Neural crest cell (in vitro differentiated cells): ENCODE measurements at places on chromosomes 3 and 15. TPM values are rescaled to one million over a fixed set of nuclear protein-coding genes. Genes with fewer than 3 reads are reported as not detected.

The CPA3 gene
- not detected in 2 replicates for total RNA-seq

The SLC12A1 gene
- total RNA-seq = 0.16 and 0.20 TPM in 2 replicates

The ASB14 gene
- not detected in 2 replicates for total RNA-seq

The PPARG gene
- not detected in 2 replicates for total RNA-seq

The LRRIQ4 gene
- 0.12 and 0.16 TPM in 2 replicates for total RNA-seq

The TM6SF1 gene
- 0.16 and 0.25 TPM in 2 replicates for total RNA-seq

The CILP gene
- 0.12 and 0.14 TPM in 2 replicates for total RNA-seq

The SMAD6 gene
- 4.7 and 5.4 TPM in 2 replicates for total RNA-seq

The PROS1 gene
- 11.6 and 12.0 TPM in 2 replicates for total RNA-seq

The ALS2CL gene
- 0.16 and 0.26 TPM in 2 replicates for total RNA-seq

The CASR gene
- not detected in 2 replicates for total RNA-seq

The DAZL gene
- not detected in 2 replicates for total RNA-seq

The RYR3 gene
- total RNA-seq = 1.5 and 2.2 TPM in 2 replicates

The TGM4 gene
- not detected in 2 replicates for total RNA-seq

The IGSF10 gene
- total RNA-seq = not detected in 2 replicates

The SCN5A gene
- 0.41 and 1.2 TPM in 2 replicates for total RNA-seq

The SMCO1 gene
- not detected in 2 replicates for total RNA-seq

The PEX5L gene
- total RNA-seq = 0.96 and 1.7 TPM in 2 replicates

The CCDC33 gene
- total RNA-seq = 15.1 and 15.6 TPM in 2 replicates

The RPL32 gene
- 1,918 and 2,125 TPM in 2 replicates for total RNA-seq

The DHX30 gene
- total RNA-seq = 140 and 142 TPM in 2 replicates

The PDIA5 gene
- 14.2 and 17.7 TPM in 2 replicates for total RNA-seq

The INTS14 gene
- 53.1 and 54.6 TPM in 2 replicates for total RNA-seq

The IMPG2 gene
- 0.40 and 0.52 TPM in 2 replicates for total RNA-seq

The FSTL1 gene
- total RNA-seq = 180 and 199 TPM in 2 replicates
